ENCODE measurements at places on chromosomes 6 and 20.
A peak's percentile ranks its signal among the peaks of the same experiment; 100 is the strongest.

- DNase-seq = no peak
Measured at GRCh38 chr20:34018166-34018565, 24.5 kb downstream of the RALY start.

DNA sequence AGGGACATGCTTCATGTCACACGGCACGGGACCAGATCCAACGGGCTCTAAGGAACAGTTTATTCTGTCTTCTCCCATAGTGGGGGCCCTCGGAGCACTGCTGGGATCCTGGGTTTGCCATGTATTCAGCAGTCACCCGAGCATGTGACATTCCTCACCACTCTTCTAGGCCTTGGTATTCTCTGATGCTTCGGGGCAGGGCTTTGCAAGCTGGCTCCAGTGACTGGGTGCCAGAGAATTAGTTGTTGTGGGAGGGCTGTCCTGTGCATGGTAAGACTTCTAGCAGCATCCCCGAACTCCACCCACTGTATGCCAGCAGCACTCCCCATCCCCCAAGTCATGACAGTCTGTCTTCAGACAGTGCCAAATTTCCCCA is 5.4 kb downstream of the CCN5 start:
- no peak for DNase-seq

- DNase-seq = no peak
Measured at GRCh38 chr6:43301081-43301870, 3.2 kb downstream of the SLC22A7 start.

- DNase-seq = no peak
Measured at GRCh38 chr6:127807806-127808517, 92.9 kb downstream of the THEMIS start.

DNA sequence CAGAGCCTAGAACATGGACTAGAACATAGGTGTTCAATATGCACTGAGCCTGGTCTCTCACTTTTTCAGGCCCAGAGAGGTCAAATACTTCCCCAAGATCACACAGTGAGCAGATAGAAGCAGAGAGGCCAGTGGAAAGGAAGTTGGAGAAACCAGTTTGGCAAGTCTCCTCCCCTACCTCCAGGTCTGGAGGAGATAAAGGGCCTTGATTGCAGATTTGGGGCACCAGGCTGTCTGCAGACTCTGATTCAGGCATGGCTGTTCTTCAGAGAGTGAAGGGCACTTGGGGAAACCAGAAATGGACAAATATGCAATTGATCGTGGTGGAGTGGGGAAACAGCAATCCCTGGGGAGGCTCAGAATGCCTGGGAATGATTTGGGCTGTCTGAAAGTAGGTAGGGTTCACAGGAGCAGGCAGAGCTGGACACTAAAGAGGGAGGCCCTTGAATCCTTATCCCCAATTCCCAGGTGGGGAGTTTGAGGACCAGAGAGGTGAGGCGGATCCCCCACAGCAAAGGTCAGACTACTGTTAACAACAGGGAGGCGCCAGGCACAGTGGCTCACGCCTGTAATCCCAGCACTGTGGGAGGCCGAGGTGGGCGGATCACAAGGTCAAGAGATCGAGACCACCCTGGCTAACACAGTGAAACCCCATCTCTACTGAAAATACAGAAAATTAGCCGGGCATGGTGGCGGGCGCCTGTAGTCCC is 2.3 kb downstream of the PEDS1 start:
- no peak for DNase-seq

GRCh38 chr20:52972965-52973819 is 1.0 kb downstream of the TSHZ2 start:
- DNase-seq = peak; percentile 37

DNA sequence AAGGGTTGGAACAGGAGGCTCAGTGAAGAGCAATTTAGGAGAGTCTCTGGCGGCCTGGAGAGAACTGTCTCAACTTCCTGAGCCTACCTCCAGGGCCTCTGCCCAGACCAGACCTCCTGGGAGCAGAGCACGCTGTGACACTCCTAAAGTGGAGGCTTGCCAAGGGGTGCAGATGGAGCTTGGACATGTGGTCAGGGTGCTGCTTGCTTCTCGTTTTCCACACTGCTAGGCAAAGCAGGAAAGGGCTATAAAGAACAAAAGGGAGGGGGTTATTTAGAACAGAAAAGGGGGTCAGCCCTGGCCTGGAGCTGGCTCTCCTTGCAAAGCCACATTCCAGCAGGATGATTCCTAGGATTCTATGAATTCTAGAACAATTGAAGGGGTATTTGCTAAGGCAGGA is 145.7 kb upstream of the GGTLC1 start:
- no peak for DNase-seq

DNA sequence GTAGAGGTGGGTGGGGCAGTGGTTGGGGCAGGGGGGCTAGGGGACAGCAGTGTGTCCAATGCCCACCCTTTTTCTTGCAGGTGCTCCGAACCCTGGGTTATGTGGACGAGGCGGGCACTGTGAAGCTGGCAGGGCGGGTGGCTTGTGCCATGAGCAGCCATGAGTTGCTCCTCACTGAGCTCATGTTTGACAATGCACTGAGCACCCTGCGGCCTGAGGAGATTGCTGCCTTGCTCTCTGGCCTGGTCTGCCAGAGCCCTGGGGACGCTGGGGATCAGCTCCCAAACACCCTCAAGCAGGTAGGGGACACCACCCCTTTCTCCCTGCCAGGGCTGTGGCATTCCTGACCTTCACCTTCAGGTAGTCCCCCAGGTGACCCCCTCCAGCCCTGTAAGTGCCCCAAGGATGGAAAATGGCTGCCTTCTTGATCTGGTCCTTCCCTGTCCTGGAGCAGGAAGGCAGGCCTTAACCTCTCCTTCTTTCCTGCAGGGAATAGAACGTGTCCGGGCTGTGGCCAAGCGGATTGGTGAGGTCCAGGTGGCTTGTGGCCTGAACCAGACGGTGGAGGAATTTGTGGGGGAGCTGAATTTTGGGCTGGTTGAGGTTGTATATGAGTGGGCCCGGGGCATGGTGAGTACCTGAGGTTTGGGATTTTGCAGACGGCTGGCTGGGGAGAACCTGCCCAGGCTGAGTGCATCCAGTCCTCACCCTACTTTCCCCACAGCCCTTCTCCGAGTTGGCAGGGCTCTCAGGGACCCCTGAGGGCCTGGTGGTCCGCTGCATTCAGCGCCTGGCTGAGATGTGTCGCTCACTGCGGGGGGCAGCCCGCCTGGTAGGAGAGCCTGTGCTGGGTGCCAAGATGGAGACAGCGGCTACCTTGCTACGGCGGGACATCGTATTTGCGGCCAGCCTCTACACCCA is 2.9 kb downstream of the DXO start:
- no peak for DNase-seq

DNA sequence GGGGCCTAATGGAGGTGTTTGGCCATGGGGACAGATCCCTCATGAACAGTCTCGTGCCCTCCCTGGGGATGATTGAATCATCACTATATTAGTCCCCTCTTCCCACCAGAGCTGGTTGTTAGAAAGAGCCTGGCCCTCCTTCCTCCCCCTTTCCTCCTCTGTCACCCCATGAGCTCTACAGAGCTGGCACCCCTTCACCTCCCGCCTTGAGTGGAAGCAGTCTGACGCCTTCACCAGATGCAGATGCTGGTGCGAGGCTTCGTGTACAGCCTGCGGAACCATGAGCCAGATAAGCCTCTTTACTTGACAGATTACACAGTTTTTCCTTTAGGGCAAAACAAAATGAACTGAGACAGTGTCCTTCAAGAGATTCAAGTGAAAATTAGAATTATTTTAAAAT is 74.4 kb upstream of the RIPOR2 start:
- no peak for DNase-seq

GRCh38 chr20:33693741-33694638 is 7.8 kb upstream of the E2F1 start:
- DNase-seq = no peak

DNA sequence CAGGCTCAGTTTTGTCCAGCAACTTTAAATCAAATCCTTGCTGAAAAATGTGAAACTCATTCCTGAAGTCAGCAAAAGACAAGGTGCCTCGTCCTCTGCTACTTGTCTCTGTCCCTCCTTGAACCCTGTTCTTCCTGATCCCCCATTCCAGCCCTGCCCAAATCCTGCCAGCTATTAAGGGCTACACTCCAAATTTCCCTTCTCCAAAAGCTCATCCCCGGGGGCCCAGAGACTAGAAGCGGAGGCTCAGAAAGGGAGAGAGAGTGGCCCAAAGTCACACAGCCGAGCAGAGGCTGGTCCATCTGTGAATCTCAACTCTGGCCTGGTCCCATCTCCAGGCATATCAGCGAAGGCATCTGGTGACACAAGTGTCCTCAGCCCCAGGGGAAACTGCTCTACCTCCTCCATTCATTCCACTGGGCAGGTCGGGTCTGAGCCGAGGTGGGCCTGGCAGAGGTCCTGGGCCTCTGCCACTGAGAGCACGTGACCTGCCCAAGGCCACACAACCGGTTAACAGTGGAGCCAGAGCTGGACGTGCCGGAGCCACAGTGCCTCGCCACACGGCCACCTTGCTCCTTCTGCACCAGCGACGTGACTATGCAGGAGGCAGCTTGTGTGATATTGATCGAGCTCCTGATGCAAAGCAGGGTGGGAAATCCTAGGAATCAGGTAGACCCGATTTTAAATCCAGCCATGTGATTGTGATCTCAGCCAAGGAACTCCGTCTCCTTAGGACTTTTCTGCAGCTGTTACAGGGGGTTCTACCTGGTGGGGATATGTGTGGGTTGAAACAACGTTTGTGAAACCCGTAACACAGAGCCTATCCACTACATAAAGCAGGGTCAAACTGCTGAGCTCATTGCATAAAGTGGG is 28.6 kb downstream of the NOL4L start:
- no peak for DNase-seq

GRCh38 chr20:49750611-49751396 is 37.1 kb upstream of the B4GALT5 start:
- no peak for DNase-seq

GRCh38 chr6:87341899-87342298 is 2.7 kb upstream of the C6orf163 start:
- DNase-seq = no peak

DNA sequence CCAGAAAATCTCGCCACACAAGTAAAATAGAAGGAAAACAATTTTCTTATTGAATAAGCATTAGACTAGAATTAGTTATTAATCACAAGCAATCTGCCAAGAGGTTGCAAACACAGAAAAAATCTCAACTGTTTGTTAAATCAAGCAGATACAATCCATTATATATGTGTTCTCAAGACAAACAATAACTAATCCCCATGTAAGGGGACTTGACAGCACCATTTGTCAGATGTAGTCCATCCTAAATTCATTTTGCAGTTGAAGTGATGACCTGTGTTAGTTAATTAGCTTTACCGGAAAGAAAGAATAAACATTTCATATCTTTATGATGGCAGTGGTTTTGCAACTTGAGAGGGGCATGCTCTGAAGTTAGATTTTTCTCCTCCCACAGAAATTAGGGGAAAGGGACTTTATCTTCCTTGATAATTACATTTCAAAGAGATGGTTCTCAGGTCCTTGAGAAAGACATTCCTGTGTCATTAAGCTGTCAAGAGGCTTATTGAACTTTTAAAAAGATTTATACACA is 1588.0 kb downstream of the GRIK2 start:
- DNase-seq = peak; percentile 3

DNA sequence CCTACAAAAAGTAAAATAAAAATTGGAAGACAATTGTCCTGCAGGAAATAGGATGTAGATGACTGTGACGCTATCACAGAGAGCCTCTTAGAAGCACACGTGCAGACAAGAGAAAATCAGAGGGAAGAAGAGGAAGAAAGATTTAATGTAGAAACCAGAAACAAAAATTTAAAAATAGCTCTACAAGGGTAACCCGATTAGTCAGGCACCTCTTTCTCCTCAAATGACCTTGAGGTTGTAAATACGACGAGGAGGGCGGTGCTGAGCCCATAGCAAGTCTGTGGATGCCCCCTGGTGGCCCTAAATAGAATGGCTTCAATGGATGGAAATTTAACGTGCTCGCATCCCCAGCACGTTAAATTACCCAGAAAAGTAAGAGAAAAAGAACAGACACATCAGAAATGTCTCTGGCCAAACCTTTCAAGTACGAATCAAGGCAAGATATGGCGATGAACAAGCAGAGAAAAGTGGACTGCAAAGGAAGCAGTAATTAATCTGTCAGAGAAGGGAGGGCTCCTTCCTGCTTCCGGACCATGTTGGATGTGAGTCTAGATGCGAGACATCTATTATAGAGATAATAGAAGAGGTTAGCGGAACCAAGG is 4.2 kb upstream of the PRPH2 start:
- peak; percentile 75 for DNase-seq

DNA sequence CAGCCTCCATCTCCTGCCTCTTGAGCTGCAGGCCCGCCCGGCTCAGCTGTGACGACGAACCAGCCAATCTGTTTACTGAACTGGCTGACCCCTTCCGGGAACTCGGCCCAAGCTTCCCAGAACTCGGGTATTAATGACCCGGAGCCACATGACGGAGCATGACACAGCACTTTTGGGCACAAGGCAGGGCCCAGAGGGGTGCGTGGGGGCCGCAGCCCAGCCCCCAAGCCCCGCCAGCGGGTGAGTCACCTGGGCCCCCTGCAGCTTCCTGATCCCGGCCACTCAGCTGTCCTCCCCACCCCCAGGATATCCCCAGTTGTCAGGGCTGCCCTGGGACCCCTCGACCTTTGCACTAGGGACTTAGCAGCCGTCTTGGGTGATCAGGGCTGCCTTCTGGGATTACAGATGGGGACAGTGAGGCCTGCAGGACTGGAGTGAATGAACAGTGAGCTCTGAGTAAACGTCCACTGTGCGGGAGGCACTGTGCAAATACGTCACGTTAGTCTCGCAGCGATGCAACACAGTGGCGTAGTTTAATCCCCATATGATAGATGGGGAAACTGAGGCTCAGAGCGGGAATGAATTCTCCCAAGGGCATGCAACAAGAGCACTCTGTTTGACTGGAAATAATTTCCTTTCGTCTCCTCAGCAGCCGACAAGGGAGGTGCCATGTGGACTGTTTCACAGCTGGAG is 102.1 kb downstream of the CEBPB start:
- peak; percentile 96 for DNase-seq

DNA sequence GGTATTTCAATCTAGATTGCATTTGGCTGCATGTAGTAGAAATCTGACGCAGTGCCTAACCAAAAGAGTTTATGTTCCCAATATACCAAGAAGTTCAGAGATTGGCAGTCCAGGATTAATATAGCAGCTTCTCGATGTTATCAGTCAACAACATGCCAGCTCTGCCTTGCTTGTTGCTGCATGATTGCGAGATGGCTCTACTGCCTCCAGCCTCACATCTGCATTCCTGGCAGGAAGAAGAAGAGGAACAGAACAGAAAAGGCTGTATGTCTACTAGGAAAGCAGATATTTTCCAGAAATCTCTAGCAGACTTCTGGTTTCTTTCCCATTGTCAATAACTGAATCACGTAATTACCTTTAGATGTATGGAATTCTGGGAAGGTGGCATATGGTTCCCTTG is 60.8 kb downstream of the SLC35D3 start:
- DNase-seq = no peak

GRCh38 chr6:139323511-139324300 is 31.9 kb upstream of the TXLNB start:
- DNase-seq = no peak

Data from HuH-7 (cell line).